ENCODE measurements at places on chromosomes 1 and 21.

DNA sequence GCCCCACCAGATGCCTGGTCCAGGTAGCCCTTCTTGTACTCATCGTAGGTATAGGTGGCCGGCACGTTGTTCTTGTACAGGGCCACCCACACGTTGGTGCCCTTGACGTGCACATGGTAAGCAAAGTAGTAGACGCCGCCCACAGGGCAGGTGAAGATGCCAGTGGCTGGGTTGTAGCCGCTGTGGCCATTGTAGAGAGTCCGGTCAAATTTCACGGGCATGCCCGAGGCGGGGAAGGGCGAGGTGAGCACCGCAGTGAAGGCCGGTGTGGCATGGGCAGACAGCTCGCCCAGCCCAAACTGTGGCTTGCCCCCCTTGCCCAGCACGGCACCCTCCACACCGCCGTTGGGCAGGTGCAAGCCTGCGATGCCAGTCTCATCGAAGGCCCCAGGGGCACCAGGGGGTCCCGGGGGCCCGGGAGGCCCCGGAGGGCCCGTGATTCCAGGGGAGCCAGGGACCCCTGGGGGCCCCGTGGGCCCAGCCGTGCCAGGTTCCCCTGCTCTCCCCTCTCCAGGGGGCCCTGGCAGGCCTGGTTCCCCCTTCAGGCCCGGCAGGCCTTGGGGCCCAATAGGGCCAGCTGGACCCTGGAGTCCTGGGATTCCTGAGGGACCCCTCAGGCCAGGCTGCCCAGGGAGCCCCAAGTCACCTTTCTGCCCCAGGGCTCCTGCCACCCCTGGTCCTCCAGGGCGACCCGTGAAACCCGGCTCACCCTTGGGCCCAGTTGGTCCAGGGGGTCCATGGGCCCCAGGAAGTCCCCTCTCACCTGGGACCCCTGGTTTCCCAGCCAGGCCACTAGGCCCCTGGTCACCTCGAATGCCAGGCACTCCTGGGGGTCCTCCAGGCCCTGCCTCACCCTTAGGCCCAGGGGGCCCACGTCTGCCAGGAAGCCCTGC, 9.2 kb downstream of the ADPRS start:
- DNase-seq = no peak

- DNase-seq = no peak
These were observed 91.5 kb upstream of the GCLM start for GRCh38 chr1:94000510-94001282.

DNA sequence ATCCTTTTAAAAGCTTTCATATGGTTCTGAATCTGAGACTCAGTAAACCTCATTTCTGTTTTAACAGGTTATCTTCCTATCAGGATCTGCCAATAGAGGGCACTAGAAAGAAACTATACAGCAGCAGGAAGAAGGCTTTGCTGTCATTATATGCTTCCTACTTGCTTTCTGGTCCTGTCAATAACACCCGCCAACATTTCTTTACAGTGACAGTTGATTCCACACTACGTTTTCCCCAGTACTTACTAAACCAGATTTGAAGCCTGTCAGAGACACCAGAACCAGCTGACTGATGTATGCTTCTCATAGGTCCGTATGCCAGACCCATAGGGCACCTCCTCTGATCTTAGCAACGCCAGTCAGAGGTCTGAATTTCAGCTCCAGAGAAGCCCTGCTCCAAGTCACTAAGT, 341.0 kb upstream of the NEGR1 start:
- no peak for DNase-seq

DNA sequence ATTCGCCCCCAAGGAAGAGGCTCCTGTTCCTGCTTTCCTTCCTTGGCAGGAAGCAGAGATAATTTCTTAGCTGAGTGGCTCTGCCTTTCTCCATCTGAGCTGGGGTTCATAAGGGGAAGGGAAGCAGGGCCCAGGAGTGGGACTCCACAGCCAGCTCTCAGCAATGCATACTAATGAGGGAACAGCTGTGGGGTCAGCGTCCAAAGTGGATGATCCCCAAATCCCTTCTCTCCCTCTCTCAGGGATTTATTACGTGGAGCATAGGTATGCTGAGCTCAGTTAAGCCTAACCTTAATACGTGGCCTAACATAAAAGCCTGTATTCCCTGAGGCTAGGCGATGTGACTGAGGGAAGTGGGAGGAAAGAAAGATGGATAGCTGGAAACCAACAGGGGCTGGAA, 87.3 kb upstream of the CTTNBP2NL start:
- DNase-seq = no peak

All from astrocyte of the cerebellum (primary cell).